ENCODE measurements at places on chromosomes 2 and 18.

- ATAC-seq, result no peak
Observed at GRCh38 chr2:37090019-37090477, 5.7 kb downstream of the GPATCH11 start.

DNA sequence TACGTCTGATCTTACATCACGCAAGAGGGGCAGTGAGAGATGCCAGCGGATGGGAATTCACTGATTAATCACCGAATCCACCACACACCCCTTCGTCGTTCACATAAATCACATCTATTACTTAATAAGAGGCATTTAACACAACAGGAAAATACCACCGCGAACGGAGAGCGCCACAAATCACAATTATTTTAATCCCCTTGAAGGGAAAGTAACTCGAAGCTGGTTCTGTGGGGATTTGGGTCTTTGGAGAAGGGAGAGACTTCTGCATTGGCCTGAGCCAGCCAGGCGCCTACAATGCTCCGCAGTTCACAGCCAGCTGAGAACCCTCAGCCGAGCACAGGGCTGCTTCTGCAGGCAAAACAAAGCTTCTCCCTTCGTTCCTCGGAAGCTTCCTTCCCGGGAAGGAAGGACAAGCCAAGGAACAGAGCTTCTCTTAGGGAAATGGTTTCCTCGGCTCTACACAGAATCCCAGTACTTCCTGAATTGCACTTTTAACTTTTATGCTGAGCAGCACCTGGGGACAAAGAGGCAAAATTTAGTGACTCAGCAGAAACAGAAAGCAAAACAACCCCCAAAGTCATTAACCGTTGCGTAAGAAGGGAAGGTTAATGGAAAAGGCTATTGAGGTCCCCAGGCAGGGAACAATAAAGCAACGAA, at the start of gene LRP1B:
Gene LRP1B, minus strand, starts transcription at position 7 of the 660 bp plus-strand sequence. CDS start 287 bp downstream, outside the sequence.
- peak; percentile 69 for ATAC-seq

GRCh38 chr18:9017167-9017904, 85.2 kb upstream of the NDUFV2 start:
- peak; percentile 94 for ATAC-seq

GRCh38 chr2:20361893-20362292, 11.2 kb upstream of the PUM2 start:
- no peak for ATAC-seq

- ATAC-seq, result no peak
Observed at GRCh38 chr18:50125456-50125855, 69.5 kb downstream of the MYO5B start.

DNA sequence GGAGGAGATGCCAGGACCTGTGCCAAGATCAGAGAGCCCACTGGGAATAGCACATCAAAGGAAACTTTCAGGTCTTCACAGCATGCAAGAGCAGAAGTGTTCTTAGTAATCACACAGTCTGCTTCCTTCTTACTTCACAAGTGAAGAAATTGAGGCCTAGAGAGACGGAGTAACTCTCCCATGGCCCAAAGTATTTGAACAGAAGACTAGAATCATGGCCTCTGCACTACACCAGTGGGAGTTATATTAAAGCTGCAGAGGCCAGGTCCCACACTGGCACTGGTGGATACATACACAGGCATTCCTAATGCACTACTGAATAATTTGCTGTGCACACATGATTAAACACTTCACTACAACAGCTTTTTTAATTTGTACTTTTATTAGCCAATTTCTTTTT, 107.6 kb upstream of the RMP24 start:
- no peak for ATAC-seq

- ATAC-seq, result no peak
Observed at GRCh38 chr2:55618025-55618274, 528 bp upstream of the PPP4R3B start.

- ATAC-seq, result no peak
Observed at GRCh38 chr2:173623438-173624319, 269.0 kb downstream of the CDCA7 start.

DNA sequence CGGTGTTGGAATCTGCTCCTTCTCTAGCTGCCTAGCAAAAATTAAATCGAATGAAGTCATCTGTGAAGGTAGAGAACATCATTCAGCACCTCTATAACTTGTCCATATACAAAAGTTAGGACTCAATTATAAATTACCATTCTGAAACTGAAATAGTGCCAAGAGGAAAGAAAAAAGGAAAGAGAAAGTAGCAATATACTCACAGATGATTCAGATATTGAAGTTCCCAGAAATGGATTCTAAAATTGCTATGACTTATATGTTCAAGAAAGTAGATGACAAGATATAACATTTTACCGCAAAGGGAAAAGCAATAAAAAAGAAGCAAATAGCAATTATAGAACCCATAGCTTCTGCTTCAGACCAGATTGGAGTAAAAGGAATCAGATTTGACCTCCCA, 333.6 kb upstream of the GYPC start:
- no peak for ATAC-seq

GRCh38 chr2:13137679-13138078, 420.9 kb downstream of the TRIB2 start:
- no peak for ATAC-seq

- no peak for ATAC-seq
Observed at GRCh38 chr2:224221455-224221913, 180.4 kb downstream of the FAM124B start.

- no peak for ATAC-seq
Observed at GRCh38 chr18:70892381-70892780, 603.5 kb downstream of the SOCS6 start.

DNA sequence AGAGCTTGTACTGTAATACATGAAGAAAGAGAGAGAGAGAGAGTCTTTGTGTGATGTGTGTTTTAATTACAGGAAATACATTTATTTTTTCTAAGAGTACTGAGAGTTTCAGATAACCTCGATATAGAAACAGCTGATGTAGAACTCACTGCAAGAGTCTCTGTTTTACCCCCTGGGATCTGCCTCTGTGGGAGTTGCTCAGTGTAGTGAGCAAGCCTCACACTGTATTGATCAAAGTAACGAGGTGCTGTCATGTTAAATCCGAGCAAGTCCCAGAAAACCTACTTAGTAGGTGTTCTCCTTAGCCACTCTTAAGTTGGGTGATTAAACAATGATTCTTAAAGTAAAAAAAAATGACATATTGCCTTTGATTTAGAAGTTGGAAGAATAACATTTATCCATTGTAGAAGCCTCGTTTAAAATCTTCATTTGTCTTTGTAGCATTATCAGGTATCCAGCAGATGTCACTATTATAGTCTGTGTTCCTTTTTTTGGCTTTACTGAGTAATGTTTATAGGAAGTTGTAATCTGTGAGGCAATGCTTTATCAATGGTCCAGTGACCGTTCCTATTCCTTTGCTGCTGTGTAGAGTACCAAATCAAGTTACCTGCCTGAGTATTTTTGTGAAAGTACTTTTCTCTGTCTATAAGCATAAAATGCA, 219.0 kb downstream of the MYO3B start:
- ATAC-seq, result no peak

- ATAC-seq, result no peak
Observed at GRCh38 chr2:12804091-12804856, 87.5 kb downstream of the TRIB2 start.

GRCh38 chr2:148338541-148338940, 306.0 kb upstream of the EPC2 start:
- ATAC-seq, result no peak

DNA sequence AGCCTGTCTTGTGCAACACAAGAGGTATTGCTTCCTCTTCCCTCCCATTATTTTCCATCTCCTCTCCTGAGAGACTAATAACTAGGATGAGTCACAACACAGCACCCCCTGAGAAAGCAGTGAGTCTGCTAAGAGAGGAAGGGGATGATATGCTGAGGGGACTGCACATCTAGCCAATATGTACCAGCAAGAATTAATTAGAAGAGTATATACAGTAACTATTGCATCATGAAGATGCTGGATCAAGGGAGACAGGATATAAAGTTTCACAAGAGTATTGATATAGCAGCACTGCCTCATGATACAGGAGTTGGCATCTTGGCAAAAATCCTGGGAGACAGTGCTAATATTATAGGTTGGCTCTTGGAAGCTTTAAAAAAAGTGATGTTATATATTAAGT, 289.9 kb upstream of the RBMS1 start:
- ATAC-seq, result no peak

GRCh38 chr18:10560452-10561045, 34.7 kb downstream of the NAPG start:
- peak; percentile 84 for ATAC-seq

- no peak for ATAC-seq
Observed at GRCh38 chr2:234457421-234457820, 39.5 kb downstream of the ARL4C start.
